Hepatocyte (in vitro differentiated cells): ENCODE measurements at places on chromosomes 2 and 18. TPM values are rescaled to one million over a fixed set of nuclear protein-coding genes. Genes with fewer than 3 reads are reported as not detected.
A peak's percentile ranks its signal among the peaks of the same experiment; 100 is the strongest.

GRCh38 chr2:14700753-14701152 is 68.2 kb downstream of the LRATD1 start:
- H3K4me3 ChIP-seq, result no peak overlapping the region
- no peaks in the 10 kb centered on the region for H3K4me1 ChIP-seq
- no peaks in the 10 kb centered on the region for H3K36me3 ChIP-seq
- H3K27me3 ChIP-seq, result no peaks in the 10 kb centered on the region

DNA sequence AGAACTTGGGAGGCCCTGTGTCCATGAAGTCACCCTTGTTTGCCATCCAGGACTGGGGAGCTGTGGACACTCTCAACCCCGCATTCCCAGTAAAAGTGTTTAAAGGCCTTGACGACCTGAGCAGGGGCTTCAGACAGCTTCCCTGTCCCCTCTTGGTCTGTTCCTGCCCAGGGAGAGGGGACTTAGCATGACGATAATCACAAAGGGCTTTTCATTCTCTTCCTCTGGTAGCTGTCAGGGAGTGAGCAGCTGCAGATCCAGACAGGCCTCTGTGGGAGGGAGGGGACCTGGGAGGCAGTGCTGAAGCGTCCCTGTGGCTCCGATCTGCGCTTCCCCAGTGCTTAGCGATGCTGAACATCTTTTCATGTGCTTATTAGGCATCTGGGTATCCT is 77.8 kb upstream of the HS6ST1 start:
- H3K4me1 ChIP-seq, result peaks cover 5% of the 10 kb centered on the region
- H3K4me3 ChIP-seq, result no peak overlapping the region
- DNase-seq, result peak; percentile 39
- peak overlapping the region; percentile 84 for H3K27ac ChIP-seq
- H3K36me3 ChIP-seq, result no peaks in the 10 kb centered on the region

GRCh38 chr2:178513876-178514275 is 33.6 kb downstream of the PLEKHA3 start:
- no peak overlapping the region for H3K4me3 ChIP-seq
- no peaks in the 10 kb centered on the region for H3K4me1 ChIP-seq
- DNase-seq, result no peak
- H3K27ac ChIP-seq, result no peak overlapping the region

GRCh38 chr2:226835420-226835795 is 446 bp upstream of the RHBDD1 start:
- peak overlapping the region; percentile 98 for H3K27ac ChIP-seq
- H3K27me3 ChIP-seq, result no peaks in the 10 kb centered on the region
- no peaks in the 10 kb centered on the region for H3K36me3 ChIP-seq
- DNase-seq, result peak; percentile 48

GRCh38 chr2:113077921-113078320 is 10.2 kb downstream of the IL1F10 start:
- no peak overlapping the region for H3K4me3 ChIP-seq
- no peaks in the 10 kb centered on the region for H3K27me3 ChIP-seq
- H3K4me1 ChIP-seq, result no peaks in the 10 kb centered on the region
- H3K36me3 ChIP-seq, result no peaks in the 10 kb centered on the region
- DNase-seq, result no peak

GRCh38 chr2:96870626-96871255 is 861 bp upstream of the SEMA4C start:
- peak; percentile 58 for DNase-seq
- no peaks in the 10 kb centered on the region for H3K27me3 ChIP-seq
- peak overlapping the region; percentile 100 for H3K27ac ChIP-seq
- H3K36me3 ChIP-seq, result no peaks in the 10 kb centered on the region

DNA sequence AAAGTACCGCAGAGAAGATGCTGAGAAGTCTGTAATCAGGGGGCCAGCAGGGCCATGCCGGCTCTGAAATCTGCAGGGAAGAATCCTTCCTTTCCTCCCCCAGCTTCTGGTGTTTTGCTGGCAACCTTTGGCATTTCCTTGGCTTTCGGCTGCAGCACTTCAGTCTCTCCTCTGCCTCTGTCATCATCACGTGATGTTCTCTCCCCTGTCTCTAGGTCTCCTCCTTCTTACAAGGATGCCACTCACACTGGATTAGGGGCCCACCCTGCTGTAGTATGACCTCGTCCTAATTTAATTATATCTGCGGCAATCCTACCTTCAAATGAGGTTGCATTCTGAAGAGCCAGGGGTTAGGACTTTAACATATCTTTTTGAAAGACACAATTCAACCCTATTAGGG is 13.8 kb upstream of the RAB12 start:
- H3K4me3 ChIP-seq, result no peak overlapping the region
- no peaks in the 10 kb centered on the region for H3K4me1 ChIP-seq
- no peaks in the 10 kb centered on the region for H3K36me3 ChIP-seq
- no peak for DNase-seq
- H3K27me3 ChIP-seq, result peaks cover 3% of the 10 kb centered on the region
- no peak overlapping the region for H3K27ac ChIP-seq

DNA sequence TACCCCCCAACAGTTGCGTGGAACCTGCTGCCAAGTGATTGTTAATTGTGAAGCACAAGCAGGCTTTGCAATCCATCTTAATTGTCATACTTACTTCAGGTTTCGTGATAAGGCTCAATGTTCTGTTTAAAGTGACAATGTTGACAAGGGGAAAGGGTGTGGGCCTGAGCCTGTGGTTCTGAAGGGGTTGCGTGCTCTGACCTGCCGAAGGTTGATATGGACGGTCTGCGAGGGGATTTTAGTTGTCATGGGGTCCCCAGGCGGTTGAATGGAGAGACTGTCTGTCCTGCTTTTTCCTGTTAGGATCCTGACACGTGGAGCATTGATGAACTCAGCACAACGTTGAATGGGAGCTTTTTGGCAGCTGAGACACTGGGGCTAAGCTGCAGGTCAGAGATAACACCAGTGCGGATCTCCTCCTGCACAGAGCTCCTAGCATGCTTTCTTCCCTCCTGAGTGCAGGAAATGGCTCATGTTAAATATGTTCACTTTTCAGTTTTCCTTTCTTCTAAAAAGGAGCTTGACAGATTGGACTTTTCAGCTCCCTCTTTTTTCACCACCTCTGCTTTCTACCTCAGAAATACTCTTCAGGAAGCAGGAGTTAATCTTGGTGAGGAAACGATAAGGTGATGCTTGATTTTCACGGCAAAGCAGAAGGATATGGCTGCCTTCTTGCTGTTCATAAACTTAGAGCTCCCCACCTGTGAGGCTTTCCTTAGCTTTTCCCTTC is 62.9 kb upstream of the ZEB2 start:
- no peaks in the 10 kb centered on the region for H3K27me3 ChIP-seq
- DNase-seq, result no peak

DNA sequence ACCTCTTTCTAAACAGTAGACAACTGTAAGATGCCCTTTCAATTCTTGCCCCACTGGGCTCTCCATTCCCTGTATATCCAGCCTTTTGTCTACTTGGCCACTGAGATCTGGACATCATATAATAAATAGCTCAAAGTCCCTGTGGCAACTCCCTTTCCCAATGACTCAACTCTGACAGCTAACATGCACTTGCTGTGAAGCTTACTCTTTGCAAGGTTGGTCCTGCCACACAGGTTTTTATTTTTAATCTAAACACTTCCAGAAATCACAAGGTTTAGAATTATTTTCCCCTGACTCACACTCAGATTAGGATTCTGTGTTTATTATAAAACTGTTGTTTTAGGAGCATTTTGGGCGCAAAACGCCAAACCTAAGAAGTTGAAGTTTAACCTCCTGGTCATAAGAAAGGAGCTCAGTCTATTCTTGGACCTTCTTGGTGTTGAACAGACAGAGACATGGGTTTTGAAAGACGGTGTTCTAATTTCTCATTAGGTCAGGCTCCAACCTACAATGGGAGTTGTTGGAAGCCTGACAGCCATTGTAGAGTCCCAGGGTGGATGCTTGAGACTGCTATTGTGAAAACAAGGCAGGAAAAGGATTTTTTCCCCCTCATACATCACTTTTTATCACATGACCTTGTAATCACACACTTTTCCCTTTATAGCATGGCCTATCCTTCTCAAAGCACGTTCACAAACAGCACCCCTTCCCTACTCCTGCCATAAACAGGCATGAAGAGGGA is 124.7 kb upstream of the SERPINE2 start:
- no peaks in the 10 kb centered on the region for H3K36me3 ChIP-seq
- H3K27ac ChIP-seq, result peak overlapping the region; percentile 69

DNA sequence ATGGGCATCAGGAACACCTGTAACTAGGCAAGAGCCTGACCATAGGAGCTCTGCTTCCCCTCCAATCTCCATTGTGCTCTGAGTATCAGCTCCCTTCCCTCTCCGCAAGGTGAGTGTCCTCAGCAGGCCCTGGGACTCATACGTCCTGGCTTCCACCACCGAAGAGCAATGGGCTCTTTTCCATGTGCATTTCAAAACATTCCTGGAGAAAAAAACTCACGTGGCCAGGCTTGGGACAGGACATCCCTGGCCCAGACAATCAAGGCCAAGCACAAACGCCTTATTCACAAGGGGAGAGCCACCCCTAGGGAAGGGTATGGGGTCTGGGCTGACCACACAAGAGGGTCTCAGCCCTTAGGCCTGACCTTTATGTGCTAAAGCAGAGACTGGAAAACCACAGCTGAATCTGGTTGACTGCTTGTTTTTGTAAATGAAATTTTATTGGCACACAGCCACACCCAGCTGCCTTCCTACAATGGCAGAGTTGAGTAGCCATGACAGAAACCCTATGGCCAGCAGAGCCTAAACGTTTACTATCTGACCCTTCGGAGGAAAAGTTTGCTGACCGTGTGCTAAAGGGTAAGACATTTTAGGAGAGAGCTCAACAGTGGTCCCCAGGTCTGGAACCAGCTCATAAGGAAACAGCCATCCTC is 175.7 kb upstream of the ARL4C start:
- H3K4me3 ChIP-seq, result no peak overlapping the region
- no peaks in the 10 kb centered on the region for H3K36me3 ChIP-seq
- H3K4me1 ChIP-seq, result peaks cover 16% of the 10 kb centered on the region
- H3K27me3 ChIP-seq, result no peaks in the 10 kb centered on the region
- H3K27ac ChIP-seq, result no peak overlapping the region

GRCh38 chr2:169664600-169664977 is 29.6 kb downstream of the CFAP210 start:
- no peaks in the 10 kb centered on the region for H3K4me1 ChIP-seq
- H3K4me3 ChIP-seq, result no peak overlapping the region
- no peaks in the 10 kb centered on the region for H3K36me3 ChIP-seq
- no peak overlapping the region for H3K27ac ChIP-seq

DNA sequence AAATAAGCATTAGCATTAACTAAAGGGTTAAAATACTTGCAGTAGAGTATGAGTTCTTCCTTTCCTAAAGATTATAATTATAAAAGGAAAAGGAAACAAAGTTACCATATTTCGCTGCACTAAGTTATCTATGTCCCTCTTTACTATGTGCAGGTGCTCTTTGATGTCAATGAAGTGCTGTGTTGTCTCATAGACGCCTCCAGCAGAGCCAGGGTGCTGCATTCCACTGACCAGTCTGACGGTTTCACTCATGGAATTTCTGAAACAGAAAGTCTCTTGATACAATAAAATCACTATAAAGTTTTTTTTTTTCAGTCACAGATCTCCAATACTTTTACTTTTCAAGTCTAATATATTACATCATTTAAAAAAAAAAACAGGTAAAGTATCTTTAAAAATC is 14.5 kb upstream of the CPLX4 start:
- H3K27ac ChIP-seq, result no peak overlapping the region
- H3K4me3 ChIP-seq, result no peak overlapping the region
- H3K4me1 ChIP-seq, result no peaks in the 10 kb centered on the region
- no peaks in the 10 kb centered on the region for H3K27me3 ChIP-seq
- no peaks in the 10 kb centered on the region for H3K36me3 ChIP-seq

DNA sequence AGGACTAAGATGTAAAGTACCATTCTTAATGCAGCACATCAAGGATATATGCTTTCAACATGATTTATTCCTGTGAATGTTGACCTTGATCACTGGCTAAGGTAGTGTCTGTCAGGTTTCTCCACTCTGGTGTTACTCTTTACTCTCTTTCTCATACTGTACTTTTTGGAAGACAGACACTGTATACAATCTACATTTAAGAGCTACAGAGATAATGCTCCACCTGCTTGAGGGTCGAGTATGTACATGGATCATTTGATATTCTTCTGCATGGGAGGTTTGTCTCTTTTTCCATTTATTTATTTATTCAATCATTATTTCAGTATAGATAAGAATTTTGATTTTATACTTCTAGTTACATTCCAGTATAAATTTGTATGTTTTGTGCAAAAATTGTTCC is 199.5 kb upstream of the RGPD4 start:
- H3K27me3 ChIP-seq, result no peaks in the 10 kb centered on the region
- no peak overlapping the region for H3K4me3 ChIP-seq
- H3K4me1 ChIP-seq, result no peaks in the 10 kb centered on the region
- no peak for DNase-seq
- H3K36me3 ChIP-seq, result no peaks in the 10 kb centered on the region

GRCh38 chr18:70288851-70289328 is at the start of gene SOCS6:
Gene SOCS6 (plus strand): TSS chr18:70289045. CDS start chr18:70324669, 35,624 bp downstream.
- H3K27ac ChIP-seq, result peak within 1 kb of the TSS; percentile 97
- peak; percentile 82 for DNase-seq
- H3K4me1 ChIP-seq, result peaks cover 21% of the 10 kb centered on the region
- H3K4me3 ChIP-seq, result peak within 1 kb of the TSS; percentile 89
- H3K27me3 ChIP-seq, result no peaks in the 10 kb centered on the region
- H3K36me3 ChIP-seq, result no peaks in the 10 kb centered on the region

The AMER3 gene
- 1.00 and 1.4 TPM in 2 replicates for total RNA-seq

The DSG4 gene
- total RNA-seq, result 0.12 and 0.23 TPM in 2 replicates

The MGAT4A gene
- 21.6 and 22.2 TPM in 2 replicates for total RNA-seq

The LOXL3 gene
- total RNA-seq, result 13.3 and 13.6 TPM in 2 replicates

The IL1RN gene
- total RNA-seq, result 3.1 and 4.3 TPM in 2 replicates
